NT2/D1 (cell line): ENCODE measurements at places on chromosomes 5 and 9.

GRCh38 chr9:114382699-114383520, 4.9 kb downstream of the AKNA start:
- no peak for DNase-seq

DNA sequence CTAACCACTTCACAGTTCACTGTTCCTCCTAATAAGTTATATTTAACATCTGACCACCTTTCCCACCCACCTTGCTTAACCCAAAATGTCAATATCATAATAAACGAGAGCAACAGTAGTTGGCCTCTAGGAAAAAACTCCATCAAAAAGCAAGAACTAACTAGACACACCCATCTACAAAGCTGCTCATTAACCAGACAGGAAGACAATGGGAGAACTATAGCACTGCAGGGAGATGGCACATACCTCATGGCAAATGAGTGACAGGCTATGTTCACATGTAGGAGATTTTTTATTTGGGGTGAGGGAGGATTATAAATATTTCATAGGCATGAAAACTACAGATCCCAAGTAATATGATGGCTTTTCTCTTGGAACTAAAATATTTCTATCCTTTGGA, 23.6 kb upstream of the CDK5RAP2 start:
- DNase-seq, result no peak

- no peak for DNase-seq
Measured at GRCh38 chr9:92938025-92938424, 9.3 kb upstream of the FGD3 start.

GRCh38 chr9:83794051-83794450, 23.5 kb downstream of the GKAP1 start:
- no peak for DNase-seq

- DNase-seq, result no peak
Measured at GRCh38 chr9:80794197-80794596, 895.1 kb downstream of the TLE1 start.

DNA sequence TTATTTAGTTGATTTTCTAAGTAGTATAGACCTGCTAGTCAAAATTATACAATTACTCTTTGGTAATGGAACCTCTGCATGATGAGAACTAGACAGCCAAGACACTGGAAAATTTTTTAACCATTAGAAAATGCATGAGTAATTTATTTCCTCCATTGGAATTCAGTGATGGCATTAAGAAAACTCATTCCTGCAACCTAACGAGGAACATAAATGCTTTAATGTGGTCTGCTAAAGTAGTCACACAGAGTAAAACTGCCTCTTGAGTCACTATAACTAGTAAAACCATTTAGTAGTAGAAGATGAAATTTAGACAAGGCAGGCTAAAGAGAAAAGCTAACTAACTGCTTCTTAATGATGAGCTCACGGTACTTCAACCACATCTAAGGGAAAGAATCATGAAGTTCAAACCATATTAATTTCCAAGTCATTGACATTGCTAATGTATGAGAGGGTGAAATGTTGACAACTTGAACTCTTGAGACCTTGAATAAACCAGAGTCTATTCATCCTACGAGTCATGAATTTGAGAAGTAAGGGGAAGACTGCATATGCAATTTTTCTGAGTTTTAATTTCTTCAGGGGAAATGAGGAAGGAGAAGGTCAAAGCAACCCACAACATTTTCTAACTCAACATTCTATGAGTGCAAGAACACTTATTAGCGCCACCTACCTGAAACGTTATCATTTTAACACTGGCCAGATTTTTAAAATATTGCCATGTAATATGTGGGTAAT, 74.4 kb downstream of the GLIS3 start:
- no peak for DNase-seq

- peak; percentile 85 for DNase-seq
Measured at GRCh38 chr9:85723215-85723614, 18.5 kb downstream of the AGTPBP1 start.

DNA sequence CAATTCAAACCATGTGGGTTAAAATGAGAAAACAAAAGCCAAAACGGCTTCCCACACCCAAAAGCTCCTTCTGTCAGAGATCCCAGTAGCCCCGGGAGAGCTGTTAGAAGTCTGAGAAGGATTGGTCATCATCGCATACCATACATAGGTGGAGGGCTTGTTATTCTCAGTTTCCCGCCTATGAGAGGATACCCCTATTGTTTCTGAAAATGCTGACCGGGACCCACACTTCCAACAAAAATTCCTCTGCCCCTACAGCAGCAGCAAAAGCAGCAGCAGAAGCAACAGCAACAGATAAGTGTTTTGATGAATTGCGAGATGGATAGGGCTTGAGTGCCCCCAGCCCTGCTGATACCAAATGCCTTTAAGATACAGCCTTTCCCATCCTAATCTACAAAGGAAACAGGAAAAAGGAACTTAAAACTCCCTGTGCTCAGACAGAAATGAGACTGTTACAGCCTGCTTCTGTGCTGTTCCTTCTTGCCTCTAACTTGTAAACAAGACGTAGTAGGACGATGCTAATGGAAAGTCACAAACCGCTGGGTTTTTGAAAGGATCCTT, at the start of gene TEK:
TSS of gene TEK (plus strand) at position 245 of the 561 bp plus-strand sequence. CDS start 366 bp downstream, outside the sequence.
- peak; percentile 75 for DNase-seq

DNA sequence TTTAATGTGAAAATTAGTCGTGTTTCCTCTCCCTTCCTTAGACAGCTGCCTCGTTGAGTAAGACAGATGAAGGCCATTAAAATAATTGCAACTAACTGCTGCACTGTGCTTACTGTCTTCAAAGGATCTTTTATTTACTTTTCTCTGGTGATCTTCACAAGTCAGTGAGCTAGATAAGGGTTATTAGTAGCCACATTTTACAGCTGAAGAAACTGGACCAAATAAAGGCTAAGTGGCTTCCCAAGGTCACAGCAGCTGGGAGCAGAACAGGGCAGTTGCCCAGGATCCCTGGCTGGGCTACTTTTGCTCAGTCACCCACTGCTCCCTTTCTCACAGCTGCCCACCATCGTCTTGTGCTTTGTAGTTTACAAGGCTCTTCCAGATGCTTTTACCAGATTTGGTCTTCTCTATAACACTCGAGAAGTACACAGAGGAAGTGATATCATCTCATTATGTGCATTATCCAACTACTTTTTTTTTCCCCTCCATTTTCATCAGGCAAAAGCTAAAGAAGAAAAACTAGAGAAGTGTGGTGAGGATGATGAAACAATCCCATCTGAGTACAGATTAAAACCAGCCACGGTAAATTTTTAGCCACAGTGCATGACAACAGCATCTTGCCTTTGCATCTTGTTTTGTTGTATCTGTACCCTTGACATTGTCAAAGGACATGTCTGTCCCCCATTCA, 61.8 kb downstream of the ERAP1 start:
- no peak for DNase-seq
